Stimulated activated CD4-positive, alpha-beta T cell treated with anti-CD3 and anti-CD28 coated beads, TNF-alpha, amount 100 ng/mL, for 1 hour (primary cell): ENCODE measurements at places on chromosomes 11 and 22.

- DNase-seq: peak; percentile 5
Measured at GRCh38 chr11:31106968-31107576, 262.5 kb downstream of the DCDC1 start.

DNA sequence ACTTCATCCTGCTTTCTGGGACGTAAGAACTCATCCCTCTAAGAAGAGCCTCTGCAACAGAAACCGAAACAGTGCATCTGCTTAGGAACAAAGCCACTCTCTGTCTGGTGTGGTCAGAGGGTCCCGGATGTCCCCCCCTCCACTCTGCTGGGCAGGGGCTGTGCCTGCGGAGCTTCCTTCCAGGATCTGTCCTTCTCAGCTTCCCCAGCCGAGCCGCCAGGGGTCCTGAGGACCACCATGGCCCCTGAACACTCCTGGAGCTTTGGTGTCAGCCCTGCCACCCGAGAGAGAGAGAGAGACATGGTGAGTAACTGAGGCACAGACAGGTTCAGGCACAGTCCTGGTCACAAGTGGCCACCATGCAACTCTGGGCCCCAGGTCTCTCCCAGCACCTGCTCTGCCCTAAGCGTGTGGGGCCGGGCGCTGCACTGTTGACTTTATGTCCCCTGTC, 24.4 kb upstream of the MGAT3 start:
- DNase-seq: no peak

GRCh38 chr22:19686946-19687345, 27.4 kb upstream of the SEPTIN5 start:
- DNase-seq: no peak

DNA sequence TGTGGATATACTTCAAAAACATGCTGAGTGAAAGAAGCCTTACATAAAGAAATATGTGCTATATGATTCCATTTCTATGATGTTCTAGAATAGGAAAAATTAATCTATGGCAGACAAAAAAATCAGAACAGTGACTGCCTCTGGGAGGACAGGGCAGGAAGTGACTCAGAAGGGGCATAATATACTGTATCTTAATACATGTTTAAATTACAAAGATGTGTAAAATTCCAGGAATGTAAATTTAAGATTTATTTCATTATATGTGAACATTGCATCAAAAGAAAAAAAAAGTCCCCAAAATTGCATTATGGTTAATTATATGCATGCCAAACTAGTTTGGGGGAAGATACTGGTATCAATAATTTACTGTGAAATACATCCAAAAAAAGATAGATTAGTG, 32.2 kb downstream of the SBF2 start:
- no peak for DNase-seq

GRCh38 chr22:24441406-24442351, 14.3 kb downstream of the ADORA2A start:
- DNase-seq: no peak

GRCh38 chr11:35907648-35908431, 36.0 kb upstream of the LDLRAD3 start:
- no peak for DNase-seq

DNA sequence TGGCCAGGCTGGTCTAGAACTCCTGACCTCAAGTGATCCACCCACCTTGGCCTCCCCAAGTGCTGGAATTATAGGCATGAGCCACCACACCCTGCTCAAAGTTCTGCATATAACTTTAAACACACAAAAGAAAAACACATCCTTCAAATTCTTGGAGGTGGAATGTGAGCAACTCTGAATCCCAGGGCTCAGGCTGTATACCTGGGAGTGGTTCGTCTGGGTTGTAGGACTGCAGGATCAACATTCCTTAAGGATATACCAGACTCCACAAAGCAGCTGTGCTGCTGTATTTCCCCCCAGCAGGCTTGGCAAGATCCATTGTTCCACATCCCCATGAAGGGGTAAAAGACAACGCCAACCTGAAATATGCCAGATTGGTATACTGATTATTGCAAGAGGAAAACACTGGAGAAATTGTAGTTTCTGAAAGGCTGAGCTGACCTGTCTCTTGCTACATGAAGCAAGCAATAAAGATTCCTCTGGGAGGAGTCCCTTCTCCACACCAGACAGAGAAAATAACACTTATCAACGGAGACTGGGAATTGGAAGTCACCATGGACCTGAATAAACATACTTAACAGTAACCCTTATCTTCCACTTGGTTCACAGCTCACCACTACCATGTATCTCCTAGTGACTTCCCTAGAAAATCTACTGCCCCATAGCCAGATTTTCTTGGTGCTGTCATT, 12.2 kb upstream of the RPS3 start:
- no peak for DNase-seq

DNA sequence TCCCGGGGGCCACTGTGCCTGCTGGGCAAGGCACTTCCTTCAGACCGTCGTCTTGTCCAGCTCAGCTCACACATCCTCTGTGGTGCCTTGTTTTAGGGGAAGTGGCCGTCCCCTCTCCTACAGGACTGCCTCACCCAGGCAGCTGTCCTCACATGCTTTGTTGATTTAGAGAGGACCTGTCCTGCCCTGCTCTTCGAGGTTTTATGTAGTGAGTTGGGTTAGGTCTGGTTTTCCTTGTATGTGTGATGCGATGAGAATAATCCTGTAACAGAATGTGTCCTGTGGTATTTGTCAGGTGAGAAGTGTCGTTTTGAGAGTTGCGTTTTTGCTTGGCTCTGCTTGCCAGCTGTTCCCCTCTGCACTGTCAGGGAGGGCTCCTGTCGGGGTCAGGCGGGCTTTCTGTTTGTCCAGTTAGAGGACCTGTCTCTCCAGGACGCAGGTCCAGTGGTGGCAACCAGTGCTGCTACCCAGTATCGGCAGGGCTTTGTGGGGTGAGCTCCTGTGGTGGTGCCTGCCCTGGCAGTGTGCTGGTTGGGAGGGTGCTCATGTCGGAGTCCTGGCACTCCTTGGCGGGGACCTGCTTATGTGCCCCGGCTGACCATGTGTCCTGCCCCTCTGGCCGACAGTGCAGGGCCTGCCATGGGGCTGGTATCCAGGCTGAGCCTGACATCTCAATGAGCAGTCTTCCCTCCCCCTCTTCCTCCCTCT, 41.3 kb downstream of the MUC6 start:
- DNase-seq: no peak

DNA sequence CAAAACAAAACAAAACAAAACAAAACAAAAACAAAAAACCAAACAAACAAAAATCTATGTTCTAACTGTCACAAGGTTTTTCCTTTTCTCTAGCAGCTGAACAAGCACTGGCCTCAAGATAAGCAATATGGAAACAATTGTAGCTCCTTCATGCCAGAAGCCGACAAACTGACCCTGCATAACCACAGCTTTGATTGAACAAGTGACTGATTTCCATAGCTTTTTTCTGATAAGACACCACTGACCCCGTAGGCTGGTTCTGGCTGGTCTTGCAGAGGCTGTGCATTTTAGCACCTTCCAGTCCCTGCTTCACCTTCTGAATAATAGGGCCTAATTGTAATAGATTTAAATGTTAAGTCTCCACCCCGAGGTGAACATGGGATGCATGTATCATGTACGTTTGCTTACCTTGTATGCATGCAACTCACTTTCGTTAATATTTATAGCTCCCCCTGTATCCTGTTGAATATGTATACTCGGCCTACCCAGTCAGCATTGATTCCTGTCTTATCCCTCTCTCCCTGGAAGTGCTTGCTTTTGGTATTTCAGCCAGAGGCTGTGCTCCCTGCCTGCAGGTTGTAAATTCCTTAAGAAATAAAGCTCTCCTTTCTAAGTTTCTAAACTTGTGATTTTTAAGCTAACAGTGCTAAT, 49.6 kb downstream of the CNTF start:
- no peak for DNase-seq

DNA sequence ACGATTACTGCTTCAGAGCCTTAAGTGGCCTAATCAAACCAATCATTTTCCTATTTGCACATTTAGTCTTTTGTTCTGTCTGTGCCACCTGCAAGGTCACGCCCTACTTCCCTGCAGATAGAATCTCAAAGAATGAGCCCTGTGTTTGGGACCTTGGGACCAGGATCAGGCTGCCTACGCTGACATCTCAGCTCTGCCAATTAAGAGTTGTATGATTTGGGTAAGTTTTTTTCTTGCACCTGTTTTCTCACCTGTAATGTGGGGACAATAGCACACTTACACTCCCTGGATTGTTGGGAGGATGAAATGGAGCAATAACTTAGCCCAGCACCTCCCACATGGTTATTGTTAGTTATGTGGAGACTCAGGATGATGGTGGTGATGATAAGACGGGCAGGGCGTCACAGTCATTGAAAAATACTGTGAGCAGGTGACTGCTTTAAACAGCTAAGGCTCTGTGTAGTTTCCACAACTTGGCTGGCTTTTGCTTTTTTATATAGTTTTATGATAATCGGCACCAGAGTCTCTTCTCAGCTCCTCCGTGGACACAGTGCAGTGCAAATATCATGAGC, 155.0 kb downstream of the ADAMTS15 start:
- no peak for DNase-seq

- DNase-seq: no peak
Measured at GRCh38 chr22:24504956-24505736, 10.0 kb downstream of the UPB1 start.

DNA sequence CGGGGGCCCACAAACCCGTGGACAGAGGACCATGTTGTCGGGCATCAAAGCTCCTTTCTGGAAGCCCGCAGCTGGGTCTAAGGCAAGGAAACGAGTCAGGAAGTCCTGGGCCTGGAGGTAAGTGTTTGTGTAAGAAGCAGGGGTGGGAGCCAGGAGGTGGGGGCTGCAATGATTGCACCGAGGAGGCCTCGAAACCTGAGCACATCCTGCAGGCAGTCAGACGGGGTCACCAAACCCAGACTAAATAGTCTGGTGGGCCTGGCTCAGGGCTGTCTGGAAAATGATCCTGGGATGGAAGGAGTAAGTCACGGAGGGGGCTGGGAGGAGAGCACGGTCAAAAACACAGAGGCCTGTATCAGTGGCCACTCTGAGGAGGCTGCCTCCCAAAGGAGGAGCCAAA, 539.2 kb downstream of the MN1 start:
- no peak for DNase-seq

DNA sequence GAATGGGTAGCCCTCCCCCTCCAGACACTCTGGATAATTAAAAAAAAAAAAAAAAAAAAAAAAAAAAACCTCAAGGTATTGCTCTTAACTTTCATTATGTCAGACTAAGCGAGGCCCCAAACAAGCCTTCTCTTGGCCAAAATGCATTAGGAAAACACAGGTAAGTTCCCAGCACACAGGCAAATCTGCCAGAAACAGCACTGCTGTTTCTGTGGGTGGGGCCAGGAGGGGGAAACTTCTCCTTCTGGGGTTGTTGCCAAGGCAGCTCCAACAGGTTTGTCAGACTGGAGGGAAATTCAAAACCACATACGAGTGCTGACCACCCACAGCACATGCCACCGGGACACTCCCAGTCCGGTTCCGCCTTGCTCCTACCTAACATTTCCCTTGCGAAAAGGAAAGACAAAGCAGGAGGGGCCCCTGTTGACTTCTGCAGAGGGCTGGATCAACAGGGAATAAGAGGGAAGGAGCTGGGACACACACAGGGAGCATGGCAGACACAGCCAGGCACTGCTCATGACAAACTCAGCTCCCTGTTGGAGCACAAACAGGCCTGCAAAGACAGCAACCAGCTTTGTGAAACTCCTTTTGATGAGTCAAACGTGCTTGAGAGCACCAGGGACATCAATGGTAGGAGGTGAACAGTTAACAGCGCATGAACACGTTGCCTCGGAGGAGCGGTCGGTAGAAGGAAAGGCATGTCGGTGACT, 55.0 kb downstream of the MYH9 start:
- DNase-seq: no peak

DNA sequence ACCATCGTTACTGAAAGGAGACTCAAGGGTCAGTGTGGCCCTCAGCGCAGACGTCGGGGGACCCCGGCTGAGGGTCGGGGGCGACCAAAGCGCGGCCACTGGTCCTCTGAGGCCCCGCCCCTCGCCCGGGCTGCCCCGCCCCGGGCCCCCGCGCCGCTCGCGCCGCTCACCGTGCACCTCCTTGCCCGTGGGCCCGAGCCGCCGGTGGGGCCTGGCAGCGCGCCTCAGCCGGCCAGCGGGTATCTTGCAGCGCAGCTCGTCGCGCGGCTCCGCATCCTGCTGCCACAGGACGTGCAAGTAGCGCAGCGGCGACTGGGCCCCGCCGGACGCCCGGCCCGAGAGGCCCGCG, 419 bp downstream of the ANKRD54 start:
- no peak for DNase-seq

DNA sequence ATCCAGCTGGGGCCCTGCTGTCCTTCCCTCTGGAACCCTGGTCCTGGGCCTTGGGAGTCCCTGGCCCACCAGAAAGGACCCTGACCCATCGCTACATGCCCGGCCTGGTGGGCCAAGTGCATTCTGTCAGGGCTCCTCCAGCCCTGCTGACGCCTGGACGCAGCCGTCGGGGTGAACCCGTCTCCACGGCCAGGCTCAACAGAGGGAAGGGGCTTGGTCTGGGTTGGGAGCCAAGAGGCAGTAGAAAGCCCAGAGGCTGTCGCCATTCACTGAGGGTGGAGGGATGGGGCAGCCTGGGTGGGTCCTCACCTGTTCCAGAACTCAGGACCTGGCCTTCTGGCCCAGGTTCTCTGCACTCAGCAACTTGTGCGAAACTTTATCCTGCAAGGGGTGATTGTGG, 39.0 kb downstream of the TOLLIP start:
- DNase-seq: no peak

DNA sequence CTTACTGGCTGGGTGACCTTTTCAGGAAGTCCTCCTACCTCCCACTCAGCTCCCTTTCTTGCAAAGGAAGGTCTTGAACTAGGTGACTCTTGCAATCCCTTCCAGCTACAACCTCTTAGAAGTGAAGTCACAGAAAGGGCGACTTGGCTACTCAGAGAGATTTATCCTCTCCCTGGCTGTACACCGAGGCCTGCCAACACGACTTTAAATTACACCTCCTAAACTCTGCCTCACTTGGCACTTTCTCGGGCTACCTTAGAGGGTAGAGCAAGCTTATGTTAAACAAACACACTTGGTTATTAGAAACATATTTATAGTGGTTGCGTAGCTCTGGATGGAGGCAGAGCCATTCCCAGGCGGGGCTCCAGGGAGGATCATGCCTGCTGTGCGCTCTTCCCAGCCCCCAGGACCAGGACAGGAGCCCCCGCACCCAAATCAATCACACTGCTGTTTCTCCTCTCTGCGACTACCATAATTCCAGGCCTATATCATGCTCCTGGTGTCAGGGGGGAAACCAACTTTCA, 358.4 kb downstream of the BUD13 start:
- no peak for DNase-seq

DNA sequence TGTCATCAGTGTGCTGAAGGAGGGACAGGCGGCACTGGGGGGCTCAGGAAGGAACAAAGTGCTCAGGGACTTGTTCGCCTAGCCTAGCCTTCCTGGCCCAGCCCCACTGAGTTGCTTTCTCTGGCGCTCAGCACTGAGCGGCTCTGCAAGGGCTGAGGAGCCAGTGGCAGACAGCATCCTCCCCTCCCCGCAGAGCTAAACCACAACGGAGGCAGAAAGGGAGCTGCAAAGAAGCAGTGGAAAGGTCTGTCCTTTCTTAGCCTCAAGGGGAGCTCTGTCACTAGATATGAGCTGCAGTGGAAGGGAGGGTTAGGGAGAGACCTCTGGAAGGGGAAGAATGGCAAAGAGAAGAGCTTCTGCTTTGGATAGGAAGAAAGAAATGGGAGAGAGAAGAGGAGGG, 89.7 kb upstream of the PHOX2A start:
- DNase-seq: no peak
